ENCODE measurements at places on chromosomes 5 and 9.

DNA sequence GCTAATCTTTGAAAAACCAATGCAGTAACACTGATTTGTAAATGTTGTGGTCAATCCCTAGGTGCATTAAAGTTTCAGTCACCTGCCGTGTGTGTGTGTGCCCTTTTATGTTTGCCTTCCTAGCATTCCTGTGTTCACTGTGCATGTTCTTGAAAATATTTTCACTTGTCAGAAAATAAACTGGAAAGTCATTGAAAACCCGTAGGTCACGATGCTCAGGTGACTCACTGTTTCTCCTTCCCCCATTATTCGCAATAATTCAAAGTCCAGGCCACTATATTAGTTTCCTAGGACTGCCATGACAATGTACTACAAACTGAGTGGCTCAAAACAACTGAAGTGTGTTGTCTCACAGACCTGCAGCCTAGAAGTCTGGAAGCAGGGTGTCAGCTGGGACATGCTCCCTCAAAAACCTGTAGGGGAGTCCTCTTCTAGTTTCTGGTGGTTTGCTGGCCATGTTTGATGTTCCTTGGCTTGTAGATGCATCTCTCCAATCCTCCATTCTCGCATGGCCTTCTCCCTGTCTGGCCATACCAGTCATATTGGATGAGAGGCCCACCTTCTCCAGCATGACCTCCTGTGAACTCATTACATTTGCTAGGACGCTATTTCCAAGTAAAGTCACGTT is 29.3 kb downstream of the MARVELD2 start:
- DNase-seq = peak; percentile 73

DNA sequence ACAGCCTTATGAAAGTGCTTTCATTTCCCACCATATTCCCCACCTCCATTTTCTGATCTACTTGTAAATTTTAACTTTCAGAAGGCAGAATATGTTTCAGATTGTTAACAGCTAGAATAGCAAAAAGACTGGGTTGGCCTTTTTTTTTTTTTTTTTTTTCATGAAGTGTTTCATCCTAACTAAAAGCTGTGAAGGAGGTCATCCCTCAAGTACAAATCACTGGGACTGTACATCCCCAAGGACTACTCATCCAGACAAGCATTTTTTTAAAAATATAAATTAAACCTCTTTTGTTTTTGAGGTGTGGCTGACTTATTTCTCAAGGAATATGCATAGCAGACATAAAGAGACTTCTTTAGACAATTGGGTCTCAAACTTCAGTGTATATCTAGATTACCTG is 542.1 kb upstream of the TUSC1 start:
- DNase-seq = no peak

DNA sequence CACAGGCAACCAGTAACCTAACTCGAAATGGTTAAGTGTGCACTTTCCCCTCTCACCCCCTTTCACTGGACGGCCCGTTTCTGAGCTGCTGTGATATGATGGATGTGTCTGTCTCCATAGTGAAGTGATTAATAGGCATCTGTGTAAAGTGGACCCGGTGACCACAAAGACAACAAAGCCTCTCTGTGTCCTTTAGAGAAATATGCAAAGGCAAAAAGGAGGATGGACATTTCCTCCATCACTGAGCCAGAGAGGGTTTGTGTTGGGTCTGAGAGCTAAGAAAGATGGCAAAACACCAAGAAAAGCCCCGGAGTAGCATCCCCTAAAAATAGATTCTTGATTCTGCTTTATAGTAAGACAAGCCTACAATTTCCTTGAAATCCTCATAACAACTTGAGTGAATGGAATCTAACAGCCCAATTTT is 120.6 kb downstream of the SEMA6A start:
- DNase-seq = no peak

GRCh38 chr5:159514229-159514810 is 184.0 kb upstream of the IL12B start:
- peak; percentile 62 for DNase-seq

GRCh38 chr5:87076931-87077330 is 190.8 kb upstream of the RASA1 start:
- DNase-seq = no peak

- peak; percentile 38 for DNase-seq
These were observed 752 bp downstream of the CCNJL start for GRCh38 chr5:160311491-160312133.

DNA sequence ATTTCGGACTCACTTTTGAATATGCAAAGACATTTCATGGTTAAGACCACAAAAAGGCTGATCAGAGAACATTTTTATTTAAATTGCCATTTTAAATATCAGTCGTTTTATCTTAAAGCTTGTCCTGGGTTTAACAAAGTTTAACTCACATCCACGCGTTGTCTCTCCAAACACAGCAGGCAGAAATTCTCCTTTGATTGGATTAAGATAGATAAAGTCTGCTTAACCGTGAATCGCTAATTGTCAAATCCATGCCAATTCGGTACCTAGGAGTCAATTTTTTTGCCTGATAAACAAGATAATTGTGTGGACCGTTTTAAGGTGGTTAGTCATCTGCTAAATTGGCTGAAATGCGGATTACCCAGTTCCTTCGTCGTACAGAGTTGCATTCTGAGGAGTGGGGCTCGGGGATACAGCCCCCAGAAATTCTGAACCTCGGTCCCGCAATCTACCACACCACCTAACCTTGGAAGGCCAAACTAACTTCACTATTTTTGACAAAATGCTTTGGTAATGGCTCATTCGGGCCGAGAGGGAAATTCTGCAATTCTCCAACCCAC is 665 bp upstream of the BTF3 start:
- DNase-seq = no peak

DNA sequence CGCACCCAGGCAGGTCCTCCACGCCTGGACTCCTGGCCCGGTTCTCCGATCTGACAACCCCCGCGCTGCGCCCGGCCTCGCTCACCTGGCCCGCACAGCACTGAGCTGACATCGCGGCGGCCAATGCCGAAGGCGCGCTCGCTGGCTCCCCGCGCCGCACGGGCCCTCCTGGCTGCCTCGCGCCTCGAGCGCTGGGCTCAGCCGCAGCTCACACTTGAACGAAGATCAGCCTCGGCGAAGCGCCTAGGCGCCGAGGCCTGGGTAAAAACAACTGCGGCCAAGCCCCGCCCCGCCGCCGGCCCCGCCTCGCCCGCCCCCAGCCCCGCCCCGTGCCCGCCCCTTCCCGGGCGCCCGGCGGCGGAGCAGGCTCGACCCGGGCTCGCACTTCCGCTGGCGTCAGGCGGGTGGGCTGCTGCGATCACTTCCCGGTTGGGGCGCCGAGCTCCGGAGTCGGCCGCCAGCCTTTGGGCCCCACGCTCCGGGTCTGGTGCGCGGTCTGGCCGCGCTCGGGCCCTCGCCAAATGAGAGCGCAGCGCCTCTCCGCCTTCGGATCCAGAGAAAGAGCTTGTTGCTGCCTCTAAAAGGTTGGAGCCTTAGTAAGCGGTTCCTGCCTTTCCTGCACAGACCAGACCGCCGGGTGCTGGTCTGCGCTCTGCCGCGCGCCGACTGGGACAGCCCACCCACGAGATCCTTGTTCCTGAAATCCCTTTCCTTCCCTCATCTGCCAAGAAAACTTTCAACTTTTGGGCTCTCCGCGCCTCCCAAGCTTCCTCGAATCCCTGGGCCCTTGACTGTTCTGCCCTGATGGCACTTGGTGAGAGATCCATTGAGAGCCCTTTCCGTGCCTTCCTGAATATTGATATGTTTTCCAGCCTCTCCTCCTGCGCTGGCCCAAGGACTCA is at the start of gene SERINC5:
Gene SERINC5 (minus strand): TSS at position 238 of the 902 bp plus-strand sequence. CDS start 126 bp downstream, at position 112.
- DNase-seq = peak; percentile 93

DNA sequence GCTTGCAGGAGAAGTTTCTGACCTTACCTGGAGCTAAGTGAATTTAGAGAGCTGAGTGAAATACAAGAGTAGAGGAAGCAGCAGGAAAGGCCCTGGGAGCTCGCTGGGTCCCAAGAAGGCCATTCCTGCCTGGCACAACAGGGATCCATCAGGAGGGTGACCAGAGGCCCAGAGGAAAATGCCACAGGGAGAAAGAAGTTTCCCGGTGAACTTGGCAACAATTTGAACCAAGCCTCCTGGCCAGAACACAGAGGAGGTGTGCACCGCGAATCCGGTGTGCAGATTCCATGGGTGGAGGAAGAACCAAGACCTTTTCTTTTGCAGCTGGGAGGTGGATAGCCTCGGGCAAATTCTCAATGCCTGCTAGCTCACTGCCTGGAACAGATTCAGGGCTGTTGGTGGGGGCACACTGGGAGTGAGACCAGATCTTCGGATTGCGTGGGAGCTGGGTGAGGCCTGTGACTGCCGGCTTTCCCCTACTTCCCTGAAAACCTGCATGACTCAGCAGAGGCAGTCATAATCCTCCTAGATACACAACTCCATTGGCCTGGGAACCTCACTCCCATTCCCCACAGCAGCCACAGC is 1850.9 kb upstream of the NUDT12 start:
- DNase-seq = no peak

GRCh38 chr5:75190227-75190626 is 46.5 kb downstream of the ANKRD31 start:
- no peak for DNase-seq

GRCh38 chr5:143793249-143793648 is 18.7 kb upstream of the HMHB1 start:
- DNase-seq = no peak

DNA sequence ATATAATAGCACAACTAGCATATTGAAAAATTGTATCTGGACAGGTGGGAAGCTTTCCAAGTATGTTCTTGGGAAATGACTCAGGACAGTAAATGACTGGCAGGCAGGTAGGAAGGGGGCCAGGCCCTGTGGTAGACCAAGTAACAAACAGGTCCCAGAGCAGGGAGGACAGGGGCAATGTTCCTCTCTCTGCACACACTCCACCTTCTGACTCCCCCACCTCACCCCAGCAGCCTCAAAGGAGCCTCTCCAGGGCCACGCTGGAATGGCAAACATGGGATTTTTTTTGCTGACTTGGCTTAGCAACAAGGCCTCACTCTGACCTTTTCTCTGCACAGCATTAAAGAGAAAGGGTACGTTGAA is 31.1 kb upstream of the IQGAP2 start:
- peak; percentile 30 for DNase-seq

DNA sequence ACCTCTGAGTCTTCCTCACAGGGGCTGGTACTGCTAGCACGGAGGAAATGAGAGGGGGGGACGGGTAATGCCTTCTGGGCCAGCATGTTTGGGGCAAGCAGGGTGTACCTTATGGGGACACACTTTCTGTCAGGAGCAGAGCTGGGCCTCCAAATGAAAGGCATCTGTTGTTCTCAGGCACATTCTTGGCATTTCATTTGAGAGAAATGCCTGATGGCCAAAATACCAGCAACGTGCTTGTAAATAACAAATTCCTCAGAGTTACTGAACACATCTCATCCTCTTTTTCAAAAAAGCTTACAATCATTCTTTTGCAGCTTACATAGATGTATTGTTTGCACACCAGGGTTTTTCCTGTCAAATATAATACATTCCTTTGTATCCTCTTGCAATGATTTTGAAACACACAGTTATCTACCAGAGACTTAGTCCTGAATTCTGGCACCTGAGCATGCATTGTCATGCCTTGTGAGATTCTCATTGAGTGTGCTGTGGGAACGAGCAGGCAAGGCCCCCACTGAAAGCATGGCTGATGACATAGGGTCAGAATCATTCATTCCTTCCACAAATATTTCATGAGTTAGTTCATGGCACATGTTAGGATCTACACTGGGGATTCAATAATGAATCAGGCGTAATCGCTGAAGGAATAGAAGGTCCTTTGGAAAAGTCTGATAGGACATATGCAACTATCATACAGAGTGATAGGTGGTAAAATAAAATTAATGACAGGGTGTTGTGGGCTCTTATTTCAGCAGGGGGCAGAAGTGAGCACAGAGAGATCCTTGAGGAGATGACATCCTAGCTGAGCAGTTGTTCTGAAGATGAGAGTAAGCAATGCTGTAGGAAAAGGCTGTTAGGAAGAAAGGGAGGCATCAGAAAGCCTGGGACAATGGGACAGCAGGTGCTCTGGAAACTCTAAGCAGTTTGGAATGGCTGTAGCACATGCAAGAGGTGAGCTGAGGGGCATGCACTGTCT is 260.9 kb upstream of the TUT7 start:
- peak; percentile 17 for DNase-seq

DNA sequence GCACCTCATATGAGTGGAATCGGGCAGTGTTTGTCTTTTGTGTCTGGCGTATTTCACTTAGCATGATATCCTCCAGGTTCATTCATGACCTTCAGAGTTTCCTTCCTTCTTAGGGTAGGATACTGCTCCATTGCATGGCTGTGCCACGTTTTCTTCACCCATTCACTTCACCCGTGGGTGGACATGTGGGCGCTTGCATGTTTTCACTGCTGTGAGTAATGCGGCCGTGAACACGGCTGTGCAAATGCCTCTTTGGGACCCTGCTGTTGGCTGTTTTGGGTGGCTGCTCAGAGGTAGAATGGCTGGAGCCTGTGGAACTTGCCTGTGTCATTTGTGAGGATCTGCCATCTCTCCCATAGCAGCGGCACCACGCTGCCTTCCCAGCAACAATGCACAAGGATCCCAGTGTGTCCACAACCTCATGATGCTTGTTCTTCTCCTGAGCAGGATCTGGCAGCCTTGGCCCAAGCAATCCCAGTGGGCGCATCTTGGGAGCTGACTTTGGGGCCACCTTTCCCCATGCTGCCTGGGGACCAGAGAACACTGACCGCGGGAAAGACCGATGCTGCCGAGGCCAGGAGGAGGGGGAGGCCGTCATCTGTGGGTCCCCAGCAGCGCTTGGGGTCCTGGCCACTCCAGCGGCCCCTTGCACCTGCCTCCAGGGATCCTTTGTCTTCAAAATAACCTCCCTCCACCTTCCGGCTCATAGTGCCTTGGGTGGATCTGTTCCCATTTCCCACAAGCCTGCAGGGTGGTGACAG is 2.3 kb upstream of the SCGB3A1 start:
- no peak for DNase-seq

Data from hepatocyte (in vitro differentiated cells).